ENCODE measurements at places on chromosomes 3 and 15. TPM values are rescaled to one million over a fixed set of nuclear protein-coding genes. Genes with fewer than 3 reads are reported as not detected.
A peak's percentile ranks its signal among the peaks of the same experiment; 100 is the strongest.

Gene CCR2
- total RNA-seq = not detected

GRCh38 chr3:125146626-125147490 is 65.7 kb downstream of the SLC12A8 start:
- no peaks in the 10 kb centered on the region for H3K36me3 ChIP-seq
- no peak for DNase-seq
- H3K4me3 ChIP-seq = no peak overlapping the region
- H3K27ac ChIP-seq = peak overlapping the region; percentile 4
- H3K27me3 ChIP-seq = no peaks in the 10 kb centered on the region

DNA sequence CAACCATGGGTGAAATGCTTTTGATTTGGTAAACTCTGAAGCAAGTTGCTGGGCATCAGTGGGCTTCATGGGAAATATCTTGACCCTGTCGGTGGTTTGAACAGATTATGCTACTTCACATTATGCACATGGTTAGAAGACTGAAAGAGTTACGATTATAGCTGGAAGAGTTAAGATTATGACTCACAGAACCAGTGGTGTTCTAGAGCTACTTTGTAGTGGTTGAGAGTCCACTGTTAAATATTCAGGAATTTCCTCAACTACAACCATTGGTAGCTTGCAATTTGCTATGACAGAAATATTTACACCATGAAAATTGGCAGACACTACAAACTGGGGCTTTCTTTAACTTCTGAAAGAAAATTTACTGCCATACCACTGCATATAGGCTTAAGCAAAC is 99.3 kb downstream of the GADL1 start:
- no peaks in the 10 kb centered on the region for H3K27me3 ChIP-seq
- no peaks in the 10 kb centered on the region for H3K4me1 ChIP-seq
- H3K27ac ChIP-seq = no peak overlapping the region
- H3K4me3 ChIP-seq = no peak overlapping the region
- H3K36me3 ChIP-seq = no peaks in the 10 kb centered on the region

GRCh38 chr3:13122081-13123012 is 49.1 kb upstream of the IQSEC1 start:
- H3K4me1 ChIP-seq = no peaks in the 10 kb centered on the region
- no peak overlapping the region for H3K4me3 ChIP-seq
- H3K27ac ChIP-seq = no peak overlapping the region
- H3K27me3 ChIP-seq = no peaks in the 10 kb centered on the region

DNA sequence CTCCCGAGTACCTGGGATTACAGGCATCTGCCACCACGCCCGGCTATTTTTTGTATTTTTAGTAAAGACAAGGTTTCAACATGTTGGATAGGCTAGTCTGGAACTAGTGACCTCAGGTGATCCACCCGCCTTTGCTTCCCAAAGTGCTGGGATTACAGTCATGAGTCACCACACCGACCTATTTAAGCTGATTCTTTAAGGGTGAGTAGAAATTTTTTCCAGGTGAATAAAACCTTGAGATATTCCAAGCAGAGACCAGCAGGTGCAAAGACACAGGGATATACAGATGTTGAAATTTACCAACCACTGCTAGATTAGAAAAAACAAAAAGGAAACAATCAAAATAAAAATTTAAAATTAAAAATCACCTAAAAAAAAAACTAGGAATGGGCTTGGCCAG is 74.4 kb upstream of the CHRNB4 start:
- H3K27ac ChIP-seq = no peak overlapping the region
- no peak overlapping the region for H3K4me3 ChIP-seq
- no peak for DNase-seq
- H3K27me3 ChIP-seq = peaks cover 2% of the 10 kb centered on the region
- H3K4me1 ChIP-seq = no peaks in the 10 kb centered on the region
- H3K36me3 ChIP-seq = no peaks in the 10 kb centered on the region

GRCh38 chr3:157059661-157060060 is 100.3 kb downstream of the CCNL1 start:
- no peak overlapping the region for H3K4me3 ChIP-seq
- no peaks in the 10 kb centered on the region for H3K4me1 ChIP-seq
- H3K27me3 ChIP-seq = no peaks in the 10 kb centered on the region
- DNase-seq = no peak
- H3K27ac ChIP-seq = no peak overlapping the region
